SW 1271 (cell line): ENCODE measurements at places on chromosomes 2 and 18.
A peak's percentile ranks its signal among the peaks of the same experiment; 100 is the strongest.

DNA sequence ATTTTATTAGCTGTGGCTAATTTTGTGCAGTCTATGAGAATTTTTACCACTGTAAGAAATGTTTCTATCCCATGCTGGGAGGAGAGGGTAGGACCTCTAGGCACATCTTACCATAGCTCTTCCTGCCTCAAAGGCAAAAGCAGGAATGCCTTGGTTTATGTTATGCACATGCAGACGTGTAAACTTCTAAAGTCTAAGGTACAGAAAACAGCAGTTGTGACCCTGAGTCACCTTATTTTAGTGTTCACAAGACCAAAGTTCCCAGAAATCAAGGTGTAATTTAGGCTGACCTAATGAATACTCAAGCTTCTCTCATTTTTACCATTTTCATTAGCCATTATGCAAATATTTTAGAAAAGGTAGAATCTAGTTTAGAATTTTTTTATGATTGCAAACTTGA, 15.4 kb upstream of the WIPF1 start:
- no peak for DNase-seq

DNA sequence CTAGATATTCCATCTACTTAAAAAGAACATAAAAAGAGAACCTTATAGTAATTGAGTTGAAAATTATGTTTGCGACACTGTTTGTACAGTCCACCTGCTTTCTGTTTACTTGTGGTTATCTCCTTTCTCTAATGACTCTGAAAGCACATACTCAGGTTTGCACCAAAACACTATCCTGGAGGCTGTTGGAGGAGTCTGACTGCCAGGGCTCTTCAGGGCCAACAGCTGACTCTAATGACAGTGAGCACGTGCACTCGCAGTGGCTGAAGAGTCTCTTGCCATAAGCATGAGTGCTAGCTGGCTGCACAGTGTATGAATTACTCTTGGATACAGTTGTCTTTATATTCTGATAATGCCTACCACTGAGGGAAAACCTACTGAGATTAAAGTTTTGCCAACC, 16.7 kb upstream of the GLS start:
- DNase-seq = no peak

DNA sequence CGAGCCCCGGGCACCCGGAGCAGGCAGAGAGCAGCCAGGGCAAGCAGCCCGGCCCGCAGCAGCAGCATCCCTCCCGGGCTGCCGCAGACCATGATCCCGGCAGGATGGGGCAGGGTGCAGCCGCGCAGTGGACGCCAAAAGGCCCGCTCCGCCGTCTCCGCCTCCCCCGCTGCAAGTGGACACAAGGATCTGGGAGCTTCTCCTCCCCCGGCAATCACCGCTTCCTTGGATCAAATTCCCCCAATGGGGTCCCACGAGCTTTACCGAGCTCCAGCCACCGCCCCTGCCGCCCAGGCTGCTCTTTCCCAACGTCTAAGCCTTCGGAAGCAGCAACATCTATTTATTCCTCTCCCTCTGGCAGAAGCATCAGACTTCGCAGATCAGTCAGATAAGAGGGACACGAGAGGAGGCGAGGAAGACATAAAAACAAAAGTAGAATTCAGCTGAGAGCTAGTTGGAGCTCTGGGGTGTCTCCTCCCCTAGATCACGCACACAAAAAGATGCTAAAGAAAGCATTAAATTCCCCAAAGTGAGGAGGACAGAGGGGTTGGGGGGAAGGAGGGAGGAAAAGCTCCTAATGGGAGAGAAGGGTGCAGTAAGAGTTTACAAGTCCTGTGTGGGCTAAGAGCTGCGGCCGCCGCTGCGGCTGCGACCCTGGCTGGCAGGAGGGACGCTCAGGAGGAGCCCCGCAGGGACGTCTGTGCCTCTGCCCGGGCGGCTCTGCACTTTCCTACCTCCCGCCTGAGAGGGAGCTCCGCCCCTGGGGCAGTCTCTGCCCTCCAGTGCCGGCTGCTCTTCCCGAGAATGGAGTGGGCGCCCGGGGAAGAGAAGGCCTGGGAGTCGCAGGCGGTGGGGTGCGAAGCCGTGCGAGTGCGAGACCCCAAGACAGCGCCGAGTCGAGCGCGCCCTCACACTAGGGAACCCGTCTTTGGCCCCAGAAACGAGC, at the start of gene FRZB:
Gene FRZB, minus strand, starts transcription at position 177 of the 946 bp plus-strand sequence. Its CDS starts 85 bp downstream, at position 92.
- DNase-seq = no peak

DNA sequence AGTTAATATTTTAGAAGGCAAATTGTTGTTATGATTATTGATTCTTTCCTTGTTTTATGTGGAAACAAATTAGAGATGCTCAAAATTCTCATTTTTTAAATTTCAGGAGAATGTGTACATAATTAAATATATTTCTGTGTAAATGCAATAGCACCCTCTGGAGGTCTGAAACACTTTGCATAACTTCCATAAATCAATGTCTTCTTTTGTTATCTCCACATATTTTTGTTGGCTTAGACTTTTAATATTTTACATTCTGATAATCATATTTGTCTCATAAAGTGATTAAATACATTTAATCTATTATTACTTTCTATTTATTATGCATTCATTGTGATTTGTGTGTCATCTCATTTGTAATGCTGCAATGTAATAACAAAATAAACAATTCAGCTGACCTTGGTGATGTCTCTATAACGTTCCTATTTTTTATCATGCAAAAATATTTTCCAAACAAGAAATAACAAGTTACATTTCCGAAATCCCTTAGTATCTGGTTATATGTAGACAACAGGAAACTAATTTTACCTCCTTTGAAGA, 201.8 kb upstream of the GALNT5 start:
- peak; percentile 23 for DNase-seq

DNA sequence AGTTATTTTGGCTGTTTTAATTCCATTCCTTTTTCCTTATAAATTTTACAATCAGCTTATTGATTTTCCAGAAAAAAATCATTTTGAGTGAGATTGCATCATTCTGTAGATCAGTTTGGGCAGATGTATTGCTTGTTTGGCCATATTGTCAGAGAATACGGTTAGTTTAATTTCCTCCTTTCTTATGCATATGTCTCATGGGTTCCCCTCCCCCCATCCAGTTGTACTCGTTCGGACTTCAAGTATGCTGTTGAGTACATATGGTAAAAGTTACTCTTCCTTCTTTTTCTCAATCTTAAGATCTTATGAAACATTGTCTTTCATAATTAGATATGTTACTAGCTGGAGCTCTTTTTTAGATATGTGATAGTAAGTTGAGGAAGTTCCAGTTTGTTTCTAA, 131.2 kb upstream of the TTC27 start:
- no peak for DNase-seq

GRCh38 chr2:148893906-148894305, 18.9 kb downstream of the KIF5C start:
- DNase-seq = no peak

GRCh38 chr2:42858140-42859005, 66.0 kb upstream of the HAAO start:
- DNase-seq = no peak

- DNase-seq = peak; percentile 3
Observed at GRCh38 chr18:45402485-45403056, 212.7 kb upstream of the SLC14A2 start.
